ENCODE measurements at places on chromosomes 2 and 18. TPM values are rescaled to one million over a fixed set of nuclear protein-coding genes. Genes with fewer than 3 reads are reported as not detected.

HOXD13 gene
- 0.17 TPM for total RNA-seq

CAD gene
- 38.5 TPM for total RNA-seq

GKN1 gene
- total RNA-seq, result not detected

CGREF1 gene
- total RNA-seq, result 1.3 TPM

G6PC2 gene
- total RNA-seq, result not detected

KIAA2012 gene
- total RNA-seq, result not detected

GRCh38 chr2:199775267-199775666, 75.7 kb downstream of the FTCDNL1 start:
- no peaks in the 10 kb centered on the region for H3K4me1 ChIP-seq
- no peaks in the 10 kb centered on the region for H3K27me3 ChIP-seq
- DNase-seq, result no peak
- H3K36me3 ChIP-seq, result no peaks in the 10 kb centered on the region
- H3K4me3 ChIP-seq, result no peak overlapping the region
- H3K27ac ChIP-seq, result no peak overlapping the region

- peaks cover 8% of the 10 kb centered on the region for H3K36me3 ChIP-seq
- H3K4me1 ChIP-seq, result peaks cover 18% of the 10 kb centered on the region
- DNase-seq, result no peak
- H3K27me3 ChIP-seq, result peaks cover 4% of the 10 kb centered on the region
- no peak overlapping the region for H3K27ac ChIP-seq
- no peak overlapping the region for H3K4me3 ChIP-seq
Measured at GRCh38 chr2:120226316-120226715, 3.1 kb upstream of the TMEM185B start.

DNA sequence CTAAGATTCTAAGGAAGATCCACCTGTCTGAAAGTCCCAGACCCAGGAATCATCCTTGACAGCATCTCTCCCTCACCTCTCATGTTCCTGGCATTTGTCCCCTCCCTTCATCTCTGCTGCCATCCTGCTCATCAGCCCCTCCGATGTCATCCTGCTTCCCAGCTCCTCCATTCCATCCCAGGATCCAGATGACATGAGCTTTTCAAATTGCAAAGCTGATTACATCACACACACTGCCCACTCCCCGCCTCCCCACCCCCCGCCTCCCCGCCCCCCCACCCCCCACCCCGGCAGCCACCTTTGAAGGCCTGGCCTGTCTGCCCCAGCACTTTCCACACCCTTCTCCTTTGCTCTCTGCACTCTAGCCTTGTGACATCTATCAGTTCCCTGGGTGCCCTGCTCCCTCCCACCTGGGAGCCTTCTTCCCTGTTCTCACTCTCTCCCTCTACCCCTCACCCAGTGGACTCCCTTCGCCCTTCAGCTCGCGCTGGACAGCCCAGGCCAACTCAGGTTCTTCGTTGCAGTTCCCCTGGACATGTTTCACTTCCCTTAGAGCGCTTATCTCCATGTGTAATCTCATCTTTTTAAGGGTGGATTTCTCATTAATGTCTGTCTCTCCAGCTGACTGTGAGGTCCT, 61.6 kb downstream of the DNMT3A start:
- no peaks in the 10 kb centered on the region for H3K36me3 ChIP-seq
- peaks cover 10% of the 10 kb centered on the region for H3K27me3 ChIP-seq
- DNase-seq, result no peak

- H3K4me1 ChIP-seq, result no peaks in the 10 kb centered on the region
- H3K27me3 ChIP-seq, result peaks cover 2% of the 10 kb centered on the region
- no peak overlapping the region for H3K27ac ChIP-seq
- H3K4me3 ChIP-seq, result no peak overlapping the region
- no peak for DNase-seq
Measured at GRCh38 chr2:107128381-107128780, 242.4 kb upstream of the ST6GAL2 start.

DNA sequence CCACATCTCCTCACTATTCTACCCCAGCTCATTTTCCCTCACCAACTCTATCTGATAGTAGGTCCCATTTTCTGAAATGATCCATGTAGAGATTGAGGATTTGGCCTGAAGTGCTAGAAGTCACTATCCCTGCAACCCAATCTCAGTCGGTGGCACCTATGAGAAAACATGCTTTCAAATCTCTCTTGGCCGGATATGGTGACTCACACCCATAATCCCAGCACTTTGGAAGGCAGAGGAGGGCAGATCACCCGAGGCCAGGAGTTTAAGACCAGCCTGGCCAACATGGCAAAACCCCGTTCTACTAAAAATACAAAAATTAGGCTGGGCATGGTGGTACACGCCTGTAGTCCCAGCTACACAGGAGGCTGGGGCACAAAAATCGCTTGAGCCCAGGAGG, 19.1 kb upstream of the MARCHF4 start:
- no peak overlapping the region for H3K4me3 ChIP-seq
- no peak overlapping the region for H3K27ac ChIP-seq
- DNase-seq, result no peak
- no peaks in the 10 kb centered on the region for H3K27me3 ChIP-seq
- no peaks in the 10 kb centered on the region for H3K36me3 ChIP-seq

DNA sequence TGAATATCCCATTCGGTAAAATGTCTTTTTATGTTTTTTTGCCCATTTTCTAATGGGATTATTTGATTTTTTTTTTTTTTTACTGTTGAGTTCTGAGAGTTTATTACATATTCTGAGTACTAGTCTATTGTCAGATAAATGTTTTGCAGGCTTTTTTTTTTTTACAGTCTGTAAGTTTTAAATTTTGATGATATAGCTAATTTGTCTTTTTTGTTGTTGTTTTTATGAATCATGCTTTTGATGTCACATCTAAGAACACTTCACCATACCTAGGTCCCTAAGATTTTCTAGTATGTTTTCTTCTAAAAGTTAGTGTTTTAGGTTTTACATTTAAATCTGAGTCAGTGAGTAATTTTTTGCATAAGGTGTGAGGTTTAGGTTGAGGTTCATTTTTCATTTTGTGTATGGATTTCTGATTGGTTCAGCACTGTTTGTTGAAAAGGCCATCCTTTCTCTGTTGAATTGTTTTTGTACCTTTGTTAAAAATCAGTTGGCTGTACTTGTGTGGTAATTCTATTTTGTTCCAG, 40.7 kb downstream of the PTPN4 start:
- peaks cover 8% of the 10 kb centered on the region for H3K36me3 ChIP-seq
- no peak overlapping the region for H3K4me3 ChIP-seq
- peaks cover 27% of the 10 kb centered on the region for H3K4me1 ChIP-seq
- H3K27me3 ChIP-seq, result peaks cover 3% of the 10 kb centered on the region
- no peak for DNase-seq
- H3K27ac ChIP-seq, result peak overlapping the region; percentile 31

- peak overlapping the region; percentile 100 for H3K4me3 ChIP-seq
- no peak for DNase-seq
- H3K36me3 ChIP-seq, result peaks cover 4% of the 10 kb centered on the region
Measured at GRCh38 chr2:74201196-74201595, 2.8 kb downstream of the MTHFD2 start.

DNA sequence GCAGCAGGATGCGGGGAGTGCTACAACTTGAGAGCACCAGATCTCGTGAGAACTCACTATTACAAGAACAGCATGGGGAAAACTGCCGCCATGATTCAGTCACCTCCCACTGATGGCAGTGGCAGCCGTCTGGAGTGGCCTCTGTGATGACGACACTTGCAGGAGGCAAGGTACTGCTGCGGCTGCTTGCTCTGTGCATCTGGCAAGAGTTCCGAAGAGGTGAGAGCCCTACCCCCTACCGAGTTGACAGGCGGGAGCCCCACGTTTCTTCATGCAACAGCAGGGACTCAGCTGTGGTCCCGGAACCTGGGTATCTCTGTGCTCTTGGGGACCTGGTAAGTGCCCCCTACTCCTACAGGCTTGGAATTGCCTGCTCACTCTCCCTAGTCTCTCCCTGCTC, 1672.7 kb upstream of the TMEFF2 start:
- no peaks in the 10 kb centered on the region for H3K4me1 ChIP-seq
- H3K27me3 ChIP-seq, result no peaks in the 10 kb centered on the region
- no peak overlapping the region for H3K4me3 ChIP-seq
- no peaks in the 10 kb centered on the region for H3K36me3 ChIP-seq
- no peak overlapping the region for H3K27ac ChIP-seq

DNA sequence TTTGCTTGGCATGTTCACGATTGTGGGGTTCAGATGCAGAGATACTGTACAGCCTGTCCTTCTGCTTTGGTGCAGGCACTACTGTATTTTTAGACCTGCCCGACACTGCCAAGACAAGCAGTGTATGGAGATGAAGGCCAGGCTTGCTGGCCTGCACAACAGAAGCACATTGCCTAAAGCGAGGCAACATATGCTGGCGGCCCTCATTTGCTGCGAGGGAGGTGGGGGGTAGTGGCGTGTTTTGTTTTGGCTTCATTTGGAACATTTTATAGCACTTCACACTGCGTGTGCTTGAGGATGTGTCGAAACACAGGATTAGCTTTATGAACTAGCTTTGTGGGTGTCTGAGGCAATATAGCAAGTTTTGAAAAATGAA, 27.0 kb downstream of the TMEM182 start:
- peak overlapping the region; percentile 45 for H3K27ac ChIP-seq
- H3K4me3 ChIP-seq, result no peak overlapping the region
- H3K36me3 ChIP-seq, result no peaks in the 10 kb centered on the region
- H3K4me1 ChIP-seq, result peaks cover 17% of the 10 kb centered on the region
- peaks cover 2% of the 10 kb centered on the region for H3K27me3 ChIP-seq
- DNase-seq, result no peak

DNA sequence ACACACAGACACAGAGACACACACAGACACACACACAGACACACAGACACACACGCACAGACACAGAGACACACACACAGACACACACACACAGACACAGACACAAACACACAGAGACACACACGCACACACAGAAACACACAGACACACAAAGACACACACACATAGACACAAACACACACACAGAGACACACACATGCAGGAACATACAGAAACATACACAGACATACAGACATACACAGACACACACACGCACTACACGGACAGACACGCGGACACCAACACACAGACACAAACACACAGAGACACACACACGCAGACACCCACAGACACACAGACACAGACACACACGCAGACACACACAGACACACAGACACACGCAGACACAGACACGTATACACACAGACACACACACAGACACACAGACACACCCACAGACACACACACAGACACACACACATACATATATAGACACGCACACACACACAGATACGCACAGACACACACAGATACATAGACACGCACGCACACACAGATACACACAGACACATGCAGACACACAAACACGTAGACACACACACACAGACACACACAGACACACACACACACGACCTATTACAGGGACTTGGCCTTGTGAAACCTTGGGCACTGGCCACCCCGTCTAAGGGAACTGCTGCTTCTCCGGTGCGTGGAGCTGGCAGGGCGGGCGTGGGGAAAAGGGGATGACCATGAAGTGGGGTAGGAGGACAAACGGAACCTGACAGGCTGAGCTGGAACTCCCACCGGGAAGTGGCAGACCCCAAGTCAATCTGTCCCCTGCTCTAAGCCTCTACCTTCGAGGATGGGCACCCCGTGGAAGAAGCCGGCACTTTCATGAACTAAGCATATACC, 211.4 kb downstream of the TFCP2L1 start:
- H3K4me1 ChIP-seq, result peaks cover 7% of the 10 kb centered on the region
- DNase-seq, result no peak
- no peak overlapping the region for H3K27ac ChIP-seq
- H3K36me3 ChIP-seq, result no peaks in the 10 kb centered on the region

DNA sequence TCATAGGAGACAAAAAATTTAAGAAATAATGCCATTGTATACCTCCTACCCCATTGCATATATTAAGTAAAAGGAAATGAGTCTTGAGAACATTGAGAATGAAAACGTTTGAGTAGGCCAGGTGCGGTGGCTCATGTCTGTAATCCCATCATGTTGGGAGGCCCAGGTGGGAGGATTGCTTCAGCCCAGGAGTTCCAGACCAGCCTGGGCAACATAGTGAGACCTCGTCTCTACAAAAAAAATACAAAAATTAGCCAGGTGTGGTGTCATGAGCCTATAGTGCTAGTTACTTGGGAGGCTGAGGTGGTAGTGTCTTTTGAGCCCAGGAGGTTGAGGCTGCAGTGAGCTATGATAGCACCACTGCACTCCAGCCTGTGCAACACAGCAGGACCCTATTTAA, 107.7 kb upstream of the MGAT5 start:
- no peaks in the 10 kb centered on the region for H3K36me3 ChIP-seq
- no peak for DNase-seq
- peaks cover 3% of the 10 kb centered on the region for H3K27me3 ChIP-seq
- H3K4me3 ChIP-seq, result no peak overlapping the region
- H3K27ac ChIP-seq, result no peak overlapping the region

DNA sequence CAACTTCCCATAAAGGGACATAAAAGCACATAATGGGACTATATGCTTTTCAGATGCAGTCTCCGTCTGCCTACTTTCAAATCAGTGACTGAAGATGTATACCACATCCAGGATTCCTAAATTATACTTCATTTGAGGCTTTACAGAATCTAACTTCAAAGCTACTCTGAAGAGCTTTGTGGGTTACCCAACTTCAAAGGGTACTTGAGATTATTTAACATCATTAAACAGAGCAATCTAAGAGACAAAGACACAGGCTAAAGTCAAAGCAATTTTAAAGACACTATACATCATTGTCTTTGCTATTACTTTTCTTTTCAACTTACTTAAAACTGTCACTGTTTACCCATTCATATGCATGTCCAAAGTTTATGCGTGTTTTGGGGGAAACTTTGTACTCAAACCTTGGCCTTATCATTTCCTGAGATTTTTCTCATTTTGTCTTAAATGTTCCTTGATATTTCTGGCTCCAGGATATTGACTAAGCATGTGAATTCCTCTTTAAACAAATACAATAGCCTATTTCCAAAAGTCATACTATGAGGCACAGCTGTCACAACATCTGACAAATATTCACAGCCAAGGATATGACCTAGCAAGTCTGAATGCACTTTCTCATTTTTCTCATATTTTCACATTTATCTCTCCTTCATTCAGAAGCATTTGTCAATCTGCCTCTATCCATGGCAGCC, 1985.1 kb upstream of the PIK3C3 start:
- no peak overlapping the region for H3K4me3 ChIP-seq
- H3K27me3 ChIP-seq, result no peaks in the 10 kb centered on the region
- H3K36me3 ChIP-seq, result no peaks in the 10 kb centered on the region

- H3K4me3 ChIP-seq, result no peak overlapping the region
- no peaks in the 10 kb centered on the region for H3K4me1 ChIP-seq
- H3K27me3 ChIP-seq, result no peaks in the 10 kb centered on the region
- no peak overlapping the region for H3K27ac ChIP-seq
Measured at GRCh38 chr2:115034801-115035200, 592.4 kb downstream of the DPP10 start.

DNA sequence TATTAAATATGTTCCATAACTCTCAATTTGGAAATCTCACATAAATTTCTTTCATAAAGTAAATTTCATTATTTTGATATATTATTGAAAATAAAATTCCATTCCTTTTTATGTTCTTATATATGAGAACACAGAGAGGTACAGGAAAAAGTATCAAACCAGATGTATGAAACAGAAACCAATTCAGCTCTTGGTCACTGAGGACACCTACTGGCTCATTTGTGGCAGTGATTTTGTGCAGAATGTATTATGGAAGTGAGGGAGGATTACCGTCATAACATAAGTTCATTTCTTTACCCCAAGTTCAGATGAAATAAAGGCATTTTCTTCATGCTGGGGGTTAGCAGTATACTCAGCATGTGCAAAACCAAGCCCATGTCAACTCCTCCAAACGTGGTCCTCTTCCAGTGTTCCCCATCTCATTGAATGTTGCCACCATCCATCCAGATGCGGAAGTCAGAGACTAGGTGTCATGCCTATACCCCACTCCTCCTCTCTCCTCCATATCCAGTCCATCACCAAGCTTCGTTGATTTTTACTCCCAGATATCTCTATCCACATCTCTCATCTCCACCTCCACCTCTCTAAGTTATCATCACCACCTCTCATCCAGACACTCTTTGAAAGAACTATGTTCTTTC, 41.7 kb upstream of the MALL start:
- H3K4me3 ChIP-seq, result no peak overlapping the region
- no peak for DNase-seq
- H3K27ac ChIP-seq, result no peak overlapping the region
- H3K27me3 ChIP-seq, result no peaks in the 10 kb centered on the region
